Fibroblast of skin of abdomen (primary cell): ENCODE measurements at places on chromosomes 6 and 20.
A peak's percentile ranks its signal among the peaks of the same experiment; 100 is the strongest.

DNA sequence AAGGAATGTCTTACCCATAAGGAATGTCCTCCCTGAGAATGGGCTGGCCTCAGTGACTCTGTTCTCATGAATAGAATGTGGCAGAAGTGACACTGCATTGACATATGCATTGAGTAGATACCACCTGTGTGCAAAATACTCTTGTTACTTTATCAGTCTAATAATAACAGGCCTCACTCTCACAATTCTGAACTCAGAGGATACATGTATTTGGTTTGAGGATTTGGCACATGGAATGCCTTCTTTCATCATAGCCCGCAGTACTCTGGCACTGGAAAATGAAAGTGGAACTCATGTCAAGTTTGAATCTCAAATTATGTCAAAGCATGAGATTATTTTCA lies 52.9 kb upstream of the PLCB4 start:
- DNase-seq, result peak; percentile 18

- DNase-seq, result no peak
These were observed 92.4 kb upstream of the MAFB start for GRCh38 chr20:40781327-40782042.

- DNase-seq, result no peak
These were observed 659 bp upstream of the GUCA1B start for GRCh38 chr6:42195415-42195814.

- DNase-seq, result no peak
These were observed 36.2 kb upstream of the ZMYND8 start for GRCh38 chr20:47392721-47393073.

DNA sequence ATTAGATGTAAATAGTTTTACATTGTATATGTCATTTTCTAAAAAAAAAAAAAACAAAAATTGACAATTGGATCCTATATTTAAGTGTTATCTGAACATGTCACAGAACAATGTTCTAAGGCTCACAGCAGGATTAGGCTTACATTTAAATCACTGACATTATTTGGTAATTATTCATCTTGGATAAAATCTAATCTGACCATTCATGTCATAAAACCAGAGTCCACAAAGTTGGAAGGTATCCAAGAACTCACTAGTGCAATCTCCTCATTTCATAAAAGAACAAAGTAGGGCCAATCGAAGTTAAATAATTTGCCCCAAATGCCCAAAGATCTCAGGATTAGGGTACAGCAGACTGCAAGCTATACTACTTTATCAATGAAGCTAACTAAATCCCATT lies 73.0 kb downstream of the PDSS2 start:
- peak; percentile 14 for DNase-seq

DNA sequence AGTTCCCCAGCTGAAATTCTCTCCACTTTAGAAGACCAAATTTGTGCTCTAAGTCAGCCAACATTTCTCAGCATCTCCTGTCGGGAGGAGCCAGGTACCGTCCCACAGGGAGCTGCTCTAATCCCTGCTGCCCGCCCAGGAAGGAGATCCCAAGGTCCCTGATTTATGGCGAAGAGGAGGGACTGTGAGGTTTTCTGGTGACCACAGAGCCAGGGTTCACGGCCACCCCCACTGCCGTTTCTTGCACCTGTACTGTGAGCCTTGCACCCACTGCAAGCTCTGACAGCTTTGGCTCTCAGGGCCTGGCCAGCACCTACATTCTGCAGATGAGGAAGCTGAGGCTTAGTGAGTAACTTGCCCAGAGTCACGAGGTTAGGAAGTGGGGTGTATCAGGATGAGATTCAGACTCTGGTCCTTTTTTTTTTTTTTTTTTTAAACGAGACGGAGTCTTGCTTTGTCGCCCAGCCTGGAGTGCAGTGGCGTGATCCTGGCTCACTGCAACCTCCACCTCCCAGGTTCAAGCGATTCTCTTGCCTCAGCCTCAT lies 34.9 kb downstream of the FOXC1 start:
- no peak for DNase-seq

DNA sequence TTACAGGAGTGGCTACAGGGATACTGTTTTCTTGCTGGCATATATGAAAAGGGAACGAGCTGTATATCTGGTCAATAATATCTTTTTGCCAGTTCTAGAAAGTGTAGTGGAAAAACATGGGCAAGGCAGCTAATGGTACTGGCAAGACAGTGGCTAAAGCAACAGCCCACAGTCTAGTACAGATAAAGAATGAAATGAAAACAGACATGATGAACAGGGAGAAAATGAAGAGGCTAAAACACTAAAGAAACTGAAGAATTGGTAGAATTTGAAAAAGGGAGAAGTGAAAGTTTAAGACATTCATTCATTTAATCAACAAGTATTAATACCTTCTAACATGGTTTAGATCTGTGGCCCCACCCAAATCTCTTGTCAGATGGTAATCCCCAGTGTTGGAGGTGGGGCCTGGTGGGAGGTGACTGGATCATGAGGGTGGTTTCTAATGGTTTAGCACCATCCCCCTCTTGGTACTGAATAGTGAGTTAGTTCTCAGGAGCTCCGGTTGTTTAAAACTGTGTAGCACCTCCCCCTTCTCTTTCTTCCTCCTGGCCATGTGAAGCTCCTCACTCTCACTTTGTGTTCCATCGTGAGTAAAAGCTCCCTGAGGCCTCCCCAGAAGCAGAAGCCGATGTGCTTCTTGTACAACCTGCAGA lies 18.1 kb downstream of the FAM184A start:
- DNase-seq, result no peak

- peak; percentile 48 for DNase-seq
These were observed 278.3 kb upstream of the PLCB4 start for GRCh38 chr20:8790442-8791074.

GRCh38 chr6:137870308-137870644 lies 3.2 kb downstream of the TNFAIP3 start:
- no peak for DNase-seq

DNA sequence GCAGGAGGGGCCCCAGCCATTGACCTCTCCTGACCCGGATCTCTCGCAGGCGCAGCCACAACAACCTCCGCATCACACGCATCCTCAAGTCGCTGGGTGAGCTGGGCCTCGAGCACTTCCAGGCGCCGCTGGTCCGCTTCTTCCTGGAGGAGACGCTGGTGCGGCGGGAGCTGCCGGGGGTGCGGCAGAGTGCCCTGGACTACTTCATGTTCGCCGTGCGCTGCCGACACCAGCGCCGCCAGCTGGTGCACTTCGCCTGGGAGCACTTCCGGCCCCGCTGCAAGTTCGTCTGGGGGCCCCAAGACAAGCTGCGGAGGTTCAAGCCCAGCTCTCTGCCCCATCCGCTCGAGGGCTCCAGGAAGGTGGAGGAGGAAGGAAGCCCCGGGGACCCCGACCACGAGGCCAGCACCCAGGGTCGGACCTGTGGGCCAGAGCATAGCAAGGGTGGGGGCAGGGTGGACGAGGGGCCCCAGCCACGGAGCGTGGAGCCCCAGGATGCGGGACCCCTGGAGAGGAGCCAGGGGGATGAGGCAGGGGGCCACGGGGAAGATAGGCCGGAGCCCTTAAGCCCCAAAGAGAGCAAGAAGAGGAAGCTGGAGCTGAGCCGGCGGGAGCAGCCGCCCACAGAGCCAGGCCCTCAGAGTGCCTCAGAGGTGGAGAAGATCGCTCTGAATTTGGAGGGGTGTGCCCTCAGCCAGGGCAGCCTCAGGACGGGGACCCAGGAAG lies 4.5 kb upstream of the COL9A3 start:
- DNase-seq, result no peak

DNA sequence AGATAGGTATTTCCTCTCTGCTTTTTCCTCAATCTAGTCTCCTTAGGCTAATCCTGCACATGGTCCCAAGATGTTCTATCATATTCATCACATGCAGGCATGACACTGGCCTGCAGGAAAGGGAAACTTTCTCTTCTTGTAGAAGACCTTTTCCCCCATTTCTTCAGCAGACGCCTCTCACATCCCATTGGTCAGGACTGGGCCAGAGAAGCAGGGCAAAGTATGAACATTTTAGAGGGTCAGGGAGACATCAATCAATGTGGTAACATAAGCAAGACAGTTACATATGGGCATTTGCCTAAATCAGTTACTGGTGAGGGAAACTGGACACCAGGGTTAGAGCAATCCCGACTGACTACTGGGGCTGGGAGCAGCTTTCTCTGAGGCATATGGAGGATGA lies 90.1 kb downstream of the CRYBG1 start:
- DNase-seq, result no peak
